ENCODE measurements at places on chromosomes 3 and 15.

DNA sequence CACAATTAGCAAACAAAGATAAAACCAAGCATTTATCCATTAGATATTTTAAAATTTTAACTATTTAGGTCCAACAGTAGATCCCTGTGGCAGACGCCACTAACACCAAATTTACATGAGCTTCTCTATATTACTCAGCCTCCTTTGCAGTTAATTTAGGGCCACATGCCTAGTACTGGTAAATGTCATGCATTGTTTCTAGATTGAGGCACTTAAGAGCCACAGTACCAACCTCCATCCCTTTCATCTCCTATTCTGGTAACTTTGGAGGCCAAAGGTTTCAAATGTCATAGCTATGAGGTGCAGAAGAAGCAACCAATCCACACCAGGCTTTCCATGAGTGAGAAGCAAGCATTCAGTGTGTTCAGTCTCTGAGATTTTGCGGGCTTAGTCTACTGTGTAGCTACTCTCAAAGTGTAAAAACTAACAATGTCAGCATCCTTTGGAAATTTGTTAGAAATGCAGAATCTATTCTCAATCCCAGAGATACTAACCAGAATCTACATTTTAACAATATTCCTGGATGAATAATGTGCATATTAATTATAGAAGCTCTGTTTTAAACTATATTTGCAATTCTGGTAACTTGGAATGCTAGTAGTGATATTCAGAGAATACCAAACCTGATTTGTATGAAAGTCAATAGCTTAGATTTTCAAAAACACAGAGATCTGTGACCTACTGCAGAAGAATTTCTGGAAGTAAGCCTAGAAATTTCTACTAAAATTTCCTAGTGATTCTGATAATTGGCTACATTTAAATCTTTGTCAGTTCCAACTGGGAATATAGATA is 206.3 kb upstream of the CD96 start:
- peak; percentile 34 for DNase-seq

GRCh38 chr3:4426782-4427344 is 40.2 kb downstream of the SUMF1 start:
- DNase-seq: no peak

DNA sequence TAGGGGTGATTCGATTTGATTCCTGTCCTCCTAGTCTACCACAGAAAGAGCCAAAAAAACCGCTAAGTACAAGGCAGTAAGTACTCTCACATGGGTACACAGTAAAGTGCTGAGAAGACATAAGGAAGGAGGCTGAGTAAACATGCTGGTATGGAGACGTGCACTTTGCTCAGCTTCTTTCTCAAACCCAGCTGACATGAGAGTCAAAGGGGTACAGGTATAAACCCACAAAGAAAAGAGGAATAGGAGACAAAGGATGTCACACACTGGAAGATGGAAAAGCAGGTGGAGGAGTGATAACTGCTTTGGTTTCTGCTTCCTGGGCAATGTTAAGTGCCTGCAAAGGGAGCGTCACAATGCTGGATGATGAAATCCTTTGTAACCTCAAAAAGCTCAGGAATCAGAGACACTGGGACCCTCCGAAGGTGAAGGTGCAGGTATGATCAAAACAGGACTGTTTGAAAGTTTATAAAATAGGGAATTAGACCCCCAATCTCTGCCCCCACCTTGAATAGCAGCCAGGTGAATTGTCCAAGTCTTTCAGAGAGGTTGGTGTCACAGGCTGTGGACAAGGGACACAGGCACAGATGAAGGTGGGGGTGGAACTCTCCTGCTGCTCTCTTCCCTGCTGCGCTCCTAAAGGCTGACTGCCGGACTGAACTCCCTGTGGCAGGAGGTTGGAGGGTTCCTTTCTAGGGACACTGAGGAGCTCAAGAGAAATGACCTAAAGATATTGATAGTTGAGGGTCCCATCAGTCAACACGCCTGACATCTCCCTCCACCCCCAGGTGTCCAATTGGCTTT is 101.8 kb downstream of the RAB11A start:
- DNase-seq: no peak

DNA sequence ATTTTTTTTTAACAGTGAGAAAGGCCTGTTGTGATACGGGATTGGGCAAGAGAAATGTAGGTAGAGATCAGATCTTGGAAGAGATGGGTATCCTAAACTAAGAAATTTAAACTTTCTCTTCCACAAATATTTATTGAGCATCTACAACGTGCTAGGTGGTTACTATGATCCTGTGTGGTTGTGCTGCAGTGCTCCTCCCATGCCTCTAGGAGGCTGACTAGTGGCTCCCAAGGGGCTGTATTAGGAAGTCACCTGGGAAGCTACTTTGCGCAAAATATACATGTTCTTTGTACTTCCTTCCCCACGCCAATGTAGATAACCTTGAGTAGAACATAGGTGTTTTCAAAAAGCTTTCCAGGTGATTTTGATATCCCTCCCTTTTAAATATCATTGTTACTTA is 27.2 kb downstream of the USP3 start:
- DNase-seq: no peak

DNA sequence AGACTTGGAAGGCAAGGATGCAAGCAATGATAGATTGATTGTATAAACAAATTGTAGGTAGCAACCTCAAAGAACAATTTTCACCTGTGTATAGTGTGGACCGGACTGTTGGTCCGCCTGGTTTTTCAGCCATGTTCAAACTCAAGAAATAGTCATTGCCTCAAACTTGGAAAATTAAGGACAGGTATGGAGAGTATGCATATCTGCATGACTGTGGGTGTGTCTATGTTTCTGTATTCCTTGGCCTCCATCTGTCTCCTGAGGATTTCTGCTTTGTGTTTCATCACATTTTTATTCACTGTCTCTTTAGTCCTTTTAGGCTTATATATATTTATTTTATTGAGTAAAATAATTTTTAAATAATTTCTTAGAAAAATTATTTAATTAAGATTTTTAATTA is 53.9 kb upstream of the RASA2 start:
- no peak for DNase-seq

GRCh38 chr3:104460477-104461406 is 906.0 kb upstream of the ALCAM start:
- DNase-seq: no peak

- DNase-seq: no peak
Measured at GRCh38 chr15:26697913-26698312, 75.0 kb downstream of the GABRB3 start.

- no peak for DNase-seq
Measured at GRCh38 chr15:61115241-61115640, 113.9 kb downstream of the RORA start.

DNA sequence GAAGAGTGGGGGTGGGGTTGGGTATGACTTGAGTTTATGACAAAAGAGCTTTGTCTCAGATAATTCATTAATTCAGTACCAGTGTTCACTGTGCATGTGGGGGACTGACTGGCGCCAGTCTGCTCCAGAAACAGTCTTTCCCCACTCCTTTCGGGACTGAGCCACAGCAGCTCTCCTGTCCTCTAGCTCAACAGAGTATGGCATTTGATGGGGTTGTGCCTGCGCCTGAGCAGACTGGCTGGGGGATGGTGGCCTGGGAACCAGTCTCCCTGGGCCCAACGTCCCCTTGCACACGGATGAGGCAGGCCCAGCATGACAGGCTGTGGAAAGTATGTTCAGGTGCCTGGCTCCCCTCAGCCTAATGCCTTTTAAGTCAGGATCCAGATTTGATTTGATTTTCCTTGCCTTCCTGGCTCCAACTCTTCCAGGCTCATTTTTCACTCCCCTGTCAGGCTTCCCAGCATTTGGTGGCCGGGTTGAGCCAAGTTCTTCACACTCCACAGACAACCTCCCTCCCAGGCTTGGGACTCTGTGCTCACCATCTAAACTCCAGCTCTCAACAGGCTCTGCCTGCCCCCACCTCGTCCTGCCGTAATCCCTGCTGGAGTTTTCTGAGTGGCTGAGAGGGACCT is 105.0 kb downstream of the MYLK start:
- DNase-seq: no peak

Measured in activated CD4-positive, alpha-beta T cell treated with anti-CD3 and anti-CD28 coated beads, Interleukin-2, Interleukin-6, amounts not matched to agents 100 ng/mL and 50 ng/mL, durations not matched to agents 16 hours and 8 hours (primary cell).